Fibroblast of gingiva (primary cell): ENCODE measurements at places on chromosomes 2 and 18.
A peak's percentile ranks its signal among the peaks of the same experiment; 100 is the strongest.

- no peak for DNase-seq
Measured at GRCh38 chr18:58438958-58439300, 190.0 kb downstream of the ALPK2 start.

- peak; percentile 3 for DNase-seq
Measured at GRCh38 chr2:67055387-67056304, 341.5 kb upstream of the ETAA1 start.

DNA sequence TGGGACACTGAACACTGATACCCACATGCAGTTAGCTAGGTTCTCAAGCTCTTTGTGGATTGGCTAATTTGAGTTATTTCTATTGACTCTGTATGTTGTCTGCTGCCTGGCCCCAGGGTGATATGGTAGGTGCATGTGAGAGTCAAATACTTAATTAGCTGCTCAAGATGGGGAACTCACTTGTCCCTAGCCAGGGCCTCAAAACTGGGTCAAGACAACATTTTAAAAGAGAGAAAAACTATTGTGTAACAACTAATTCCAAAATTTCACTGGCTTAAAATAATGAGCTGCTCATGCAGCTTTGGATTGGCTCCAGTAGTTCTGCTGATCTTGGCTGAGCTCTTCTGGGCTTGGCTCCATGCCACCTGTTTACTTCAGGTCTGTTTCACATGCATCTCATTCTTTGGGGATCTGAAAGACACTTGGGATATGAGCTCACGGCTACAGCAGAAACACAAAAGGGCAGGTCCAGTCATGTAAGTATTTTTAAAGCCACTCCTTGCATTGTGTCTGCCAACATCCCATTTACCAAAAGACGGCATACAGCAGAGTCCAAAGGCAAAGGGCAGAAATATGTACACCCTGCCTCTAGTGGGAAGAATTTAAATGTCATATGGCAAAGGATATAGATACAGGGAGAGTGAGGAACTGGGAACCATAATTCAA lies 716.8 kb downstream of the SUCLG1 start:
- peak; percentile 1 for DNase-seq

- no peak for DNase-seq
Measured at GRCh38 chr2:176432434-176432833, 163.2 kb downstream of the MTX2 start.

GRCh38 chr2:66575625-66576310 lies 140.8 kb downstream of the MEIS1 start:
- DNase-seq, result no peak

DNA sequence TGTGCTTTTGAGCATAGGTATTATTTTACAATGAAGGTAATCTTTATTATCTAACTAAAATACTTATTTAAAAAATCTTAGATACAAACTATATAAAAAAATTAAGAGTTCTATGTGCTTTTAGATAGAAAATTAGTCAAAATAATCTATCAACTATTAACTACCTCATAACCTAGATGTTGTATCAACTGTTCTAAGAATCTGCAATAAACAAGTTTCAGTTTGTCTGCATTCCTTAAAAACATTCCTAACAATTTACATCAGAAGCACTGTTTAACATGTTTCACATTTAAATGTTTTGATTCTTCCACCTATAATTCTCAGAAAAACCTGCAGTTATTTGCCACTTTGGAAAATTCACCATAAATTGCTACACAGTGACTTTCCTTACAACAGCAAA lies 33.3 kb downstream of the NDUFS1 start:
- no peak for DNase-seq

GRCh38 chr2:207871506-207871905 lies 101.8 kb upstream of the FZD5 start:
- DNase-seq, result no peak

GRCh38 chr2:127277028-127277427 lies 16.9 kb downstream of the ERCC3 start:
- DNase-seq, result no peak

- DNase-seq, result peak; percentile 73
Measured at GRCh38 chr2:237704501-237705434, 77.4 kb downstream of the LRRFIP1 start.

DNA sequence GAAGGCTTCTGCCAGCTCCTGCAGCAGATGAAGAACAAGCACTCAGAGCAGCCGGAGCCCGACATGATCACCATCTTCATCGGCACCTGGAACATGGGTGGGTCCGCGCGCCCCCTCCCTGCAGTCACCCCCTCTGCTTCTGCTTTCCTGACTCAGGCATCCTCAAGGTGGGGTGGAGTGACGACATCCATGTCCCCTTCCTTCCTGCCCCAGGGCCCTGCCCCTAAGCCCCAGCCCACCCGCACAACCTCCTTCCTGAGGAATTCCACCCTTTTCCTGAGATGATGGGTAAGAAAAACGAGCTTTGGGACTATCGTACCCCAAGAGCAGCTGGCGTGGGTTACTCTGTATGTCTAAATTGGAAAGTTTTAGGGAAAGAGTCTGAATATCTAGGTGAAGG lies 89.7 kb upstream of the ATG16L1 start:
- no peak for DNase-seq

DNA sequence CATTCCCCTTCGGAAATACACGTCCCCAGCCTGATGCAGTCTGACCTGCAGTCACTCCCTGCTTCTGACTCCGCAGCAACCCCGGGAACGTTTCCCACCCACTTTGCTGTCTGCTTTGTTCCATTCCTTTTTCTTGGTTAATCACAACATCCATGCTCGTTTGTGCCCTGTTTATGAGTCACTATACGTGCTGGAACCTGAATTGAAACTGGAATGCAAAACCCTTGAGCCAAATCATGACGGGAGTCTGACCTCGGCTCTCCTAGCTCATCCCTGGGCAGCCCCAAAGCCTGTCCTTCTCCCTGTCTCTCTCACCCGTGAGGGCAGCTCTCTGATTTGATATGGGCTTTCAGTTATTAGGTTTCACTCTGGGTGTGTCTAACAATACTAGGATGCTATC lies 57.1 kb upstream of the RNF152 start:
- DNase-seq, result no peak

DNA sequence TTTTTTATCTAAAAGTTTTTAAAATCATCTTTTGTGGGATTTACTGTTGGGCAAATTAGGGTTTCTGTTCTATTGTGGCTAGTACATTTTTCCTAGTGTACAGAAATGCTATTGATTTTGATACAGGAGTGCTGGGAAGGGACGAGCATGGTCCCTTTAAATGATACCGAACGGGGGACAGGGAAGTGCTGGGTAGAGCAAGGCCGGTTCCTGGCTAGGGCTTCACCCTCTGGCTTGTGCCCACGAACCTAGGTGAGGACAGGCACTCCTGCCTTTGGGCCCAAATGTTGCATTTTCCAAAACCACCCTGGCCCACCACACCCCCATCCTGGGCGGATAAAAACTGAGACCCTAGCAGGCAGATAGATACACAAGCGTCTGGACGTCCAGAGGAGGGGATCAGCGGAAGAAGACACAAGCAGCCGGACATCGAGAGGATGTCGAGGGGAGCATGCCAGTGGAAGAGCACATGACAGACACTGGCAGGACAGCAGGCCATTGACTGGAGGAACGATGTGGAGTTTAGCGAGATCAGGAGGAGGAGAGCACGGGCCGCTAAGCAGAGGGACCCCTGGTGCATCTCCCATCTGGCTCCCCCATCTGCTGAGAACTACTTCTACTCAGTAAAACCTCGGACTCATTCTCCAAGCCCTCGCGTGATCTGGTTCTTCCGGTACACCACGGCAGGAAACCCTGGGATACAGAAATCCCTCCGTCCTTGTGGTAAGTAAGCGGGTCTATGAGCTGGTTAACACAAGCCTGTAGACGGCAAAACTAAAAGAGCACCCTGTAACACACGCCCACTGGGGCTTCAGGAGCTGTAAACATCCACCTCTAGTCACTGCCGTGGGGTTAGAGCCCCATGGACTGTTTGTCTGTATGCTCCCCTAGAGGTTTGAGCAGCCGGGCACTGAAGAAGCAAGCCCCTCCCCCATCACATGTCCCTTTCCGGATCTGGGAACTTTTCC lies 13.5 kb upstream of the CALCRL start:
- no peak for DNase-seq

GRCh38 chr2:148896136-148896535 lies 21.1 kb downstream of the KIF5C start:
- no peak for DNase-seq

GRCh38 chr2:175930504-175930903 lies 71.6 kb downstream of the LNPK start:
- peak; percentile 6 for DNase-seq

GRCh38 chr2:97736608-97737330 lies 23.4 kb downstream of the ZAP70 start:
- DNase-seq, result no peak

DNA sequence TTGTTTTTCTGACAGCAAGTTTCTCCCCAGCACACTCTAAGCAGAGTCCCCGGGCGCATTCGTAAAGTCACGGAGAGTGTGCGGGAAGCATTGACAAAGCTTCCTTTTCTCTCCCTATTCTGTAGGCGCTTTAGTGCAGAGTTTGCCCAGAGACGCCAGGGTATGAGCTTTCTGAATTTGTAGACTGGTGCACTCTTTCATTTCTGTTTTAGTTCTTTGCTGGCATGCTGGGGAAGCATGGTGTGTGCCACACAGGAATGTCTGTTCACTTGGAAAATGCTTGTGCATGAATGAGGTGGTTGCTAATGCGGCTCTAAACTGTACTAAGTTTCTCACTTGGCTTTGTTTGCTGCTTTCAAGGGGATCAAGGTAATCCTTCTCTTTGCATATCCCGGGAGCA lies 102.6 kb downstream of the RTN4 start:
- DNase-seq, result no peak

GRCh38 chr2:165469417-165469816 lies at the start of gene CSRNP3:
CSRNP3 (plus strand) TSS chr2:165469698; CDS start chr2:165595066, 125,368 bp downstream.
- peak; percentile 79 for DNase-seq

- DNase-seq, result no peak
Measured at GRCh38 chr2:157061799-157062198, 195.7 kb upstream of the GALNT5 start.

DNA sequence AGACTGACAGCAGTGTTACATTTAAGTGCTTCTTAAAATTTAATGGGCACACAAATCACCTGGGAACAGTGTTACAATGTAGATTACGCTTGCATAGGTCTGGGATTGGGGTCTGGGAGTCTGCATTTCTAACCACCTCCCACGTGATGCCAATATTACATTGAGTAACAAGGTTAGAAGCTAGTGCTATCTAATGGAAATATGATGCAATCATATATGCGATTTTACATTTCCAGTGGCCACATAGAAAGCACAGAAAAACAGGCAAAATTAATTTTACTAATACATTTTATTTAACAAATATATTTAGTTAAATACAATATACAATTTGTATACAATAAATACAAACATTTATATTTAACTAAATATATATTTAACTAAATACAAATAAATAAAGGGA lies 53.7 kb downstream of the SCN7A start:
- no peak for DNase-seq

DNA sequence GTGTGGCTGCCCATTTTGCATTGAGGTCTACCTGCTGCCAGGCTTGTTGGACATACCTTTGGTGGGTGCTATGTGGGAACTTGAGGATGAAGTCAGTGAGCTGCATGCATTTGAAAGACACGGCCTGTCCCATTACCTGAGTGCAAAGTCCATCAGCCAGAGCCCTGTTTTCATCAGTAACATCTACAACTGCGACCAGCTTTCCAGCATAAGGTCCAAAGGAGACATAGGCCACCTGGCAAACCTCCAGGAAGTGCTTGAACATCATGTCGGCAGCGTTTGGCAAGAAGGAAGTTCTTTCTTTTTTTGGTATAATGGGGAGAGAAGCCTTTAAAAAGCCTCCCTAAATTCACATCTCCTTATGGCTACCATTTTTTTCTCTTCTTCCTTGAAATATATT lies 143.1 kb downstream of the FAM161A start:
- no peak for DNase-seq

DNA sequence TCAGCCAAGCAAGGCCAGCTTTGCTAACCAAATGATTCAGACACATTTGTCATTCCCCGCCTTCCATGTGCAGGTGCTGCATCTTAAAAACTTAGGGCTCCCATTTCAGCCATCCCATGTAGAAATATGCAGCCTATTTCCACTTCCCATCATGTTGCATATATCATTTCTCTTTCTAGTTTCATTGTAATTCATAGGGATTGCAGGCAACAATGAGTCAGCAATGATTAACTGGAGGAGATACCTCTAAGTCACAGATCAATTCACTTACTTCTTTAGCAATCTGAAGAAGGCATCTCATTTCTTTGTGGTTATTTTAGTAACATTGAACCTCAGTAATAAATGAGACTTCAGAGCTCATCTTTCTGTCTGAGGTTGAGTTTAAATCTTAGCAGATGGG lies 276.1 kb upstream of the PKDCC start:
- DNase-seq, result no peak

GRCh38 chr2:136057023-136057801 lies 60.7 kb downstream of the CXCR4 start:
- DNase-seq, result no peak

- peak; percentile 66 for DNase-seq
Measured at GRCh38 chr2:30115141-30115980, 31.4 kb upstream of the YPEL5 start.

DNA sequence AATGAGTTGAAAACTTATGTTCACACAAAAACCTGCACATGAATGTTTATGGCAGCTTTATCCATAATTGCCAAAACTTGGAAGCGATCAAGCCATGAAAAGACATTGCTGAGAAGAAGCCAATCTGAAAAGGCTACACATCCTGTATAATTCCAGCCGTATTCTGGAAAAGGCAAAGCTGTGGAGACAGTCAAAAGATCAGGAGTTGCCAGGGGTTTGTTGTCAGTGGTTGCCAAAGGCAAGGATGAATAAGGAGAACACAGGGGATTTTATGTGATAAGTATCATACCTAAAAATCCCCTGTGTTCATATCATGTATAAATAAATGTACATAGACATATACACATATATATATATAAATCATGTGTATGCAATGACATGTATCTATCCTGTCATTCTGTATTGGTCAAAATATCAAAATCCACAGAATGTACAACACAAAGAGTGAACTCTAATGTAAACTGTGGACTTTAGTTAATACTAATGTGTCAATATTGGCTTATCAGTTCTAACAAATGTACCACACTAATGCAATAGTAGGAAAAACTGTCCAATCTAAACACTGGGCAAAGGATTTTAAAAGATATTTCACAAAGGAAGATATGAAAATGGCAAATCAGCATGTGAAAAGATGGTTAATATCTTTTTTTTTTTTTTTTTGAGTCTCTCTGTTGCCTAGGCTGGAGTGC lies 75.8 kb downstream of the PTRHD1 start:
- DNase-seq, result no peak

DNA sequence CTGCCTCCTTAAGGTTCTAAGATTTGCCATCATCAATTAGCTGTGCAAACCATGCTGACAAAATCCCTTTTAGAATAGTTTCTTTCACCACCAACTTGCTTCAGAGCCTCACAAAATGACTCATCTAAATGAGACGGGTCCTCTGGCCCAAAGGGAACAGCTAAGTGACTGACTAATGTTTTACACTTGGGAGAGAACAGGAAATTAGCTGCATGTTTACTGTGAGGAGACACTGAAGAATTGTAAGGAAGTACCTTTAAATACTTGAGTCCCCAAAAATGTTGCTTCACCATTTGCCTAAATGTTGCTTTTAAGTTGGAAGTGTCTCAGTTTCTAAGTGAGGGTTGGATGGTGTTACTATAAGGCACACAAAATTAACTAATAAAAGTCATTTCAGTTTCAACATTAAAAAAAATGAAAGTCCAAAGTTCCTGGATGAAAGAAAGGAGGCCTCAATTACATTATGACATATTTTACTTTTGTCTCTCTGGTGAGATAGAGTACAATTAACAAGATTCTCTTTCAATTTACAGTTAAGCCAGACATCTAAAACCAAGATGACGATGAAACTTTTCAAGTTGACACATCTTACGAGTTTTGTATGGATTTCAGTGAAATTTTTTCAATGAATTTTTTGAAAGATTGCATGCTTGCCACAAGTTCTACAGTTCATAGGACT lies 229.1 kb upstream of the FN1 start:
- DNase-seq, result peak; percentile 88

- DNase-seq, result no peak
Measured at GRCh38 chr18:46700066-46700824, 43.2 kb upstream of the LOXHD1 start.
